Activated naive CD4-positive, alpha-beta T cell treated with anti-CD3 and anti-CD28 coated beads, Interleukin-2, amount 50 U/mL, for 72 hours (primary cell): ENCODE measurements at places on chromosomes 5 and 9.

DNA sequence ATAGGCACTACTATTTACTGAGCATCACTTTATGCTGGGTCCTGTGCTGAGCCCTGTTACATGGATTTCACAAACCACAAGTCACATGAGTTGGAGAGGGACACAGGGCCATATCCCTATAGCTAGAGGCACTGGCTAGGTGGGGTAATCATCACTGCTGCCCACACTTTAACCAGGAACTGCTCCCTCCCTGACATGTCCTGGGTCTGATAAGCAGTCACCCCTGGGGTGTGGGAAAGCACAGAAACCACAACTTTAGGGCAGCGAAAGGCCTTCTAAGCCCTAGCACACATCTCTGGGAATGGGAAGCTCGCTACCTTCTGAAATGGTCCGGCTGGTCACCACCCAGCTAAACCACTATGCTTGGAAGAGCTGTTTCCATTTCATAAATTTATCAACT lies 15.0 kb downstream of the TBC1D2 start:
- DNase-seq = no peak

DNA sequence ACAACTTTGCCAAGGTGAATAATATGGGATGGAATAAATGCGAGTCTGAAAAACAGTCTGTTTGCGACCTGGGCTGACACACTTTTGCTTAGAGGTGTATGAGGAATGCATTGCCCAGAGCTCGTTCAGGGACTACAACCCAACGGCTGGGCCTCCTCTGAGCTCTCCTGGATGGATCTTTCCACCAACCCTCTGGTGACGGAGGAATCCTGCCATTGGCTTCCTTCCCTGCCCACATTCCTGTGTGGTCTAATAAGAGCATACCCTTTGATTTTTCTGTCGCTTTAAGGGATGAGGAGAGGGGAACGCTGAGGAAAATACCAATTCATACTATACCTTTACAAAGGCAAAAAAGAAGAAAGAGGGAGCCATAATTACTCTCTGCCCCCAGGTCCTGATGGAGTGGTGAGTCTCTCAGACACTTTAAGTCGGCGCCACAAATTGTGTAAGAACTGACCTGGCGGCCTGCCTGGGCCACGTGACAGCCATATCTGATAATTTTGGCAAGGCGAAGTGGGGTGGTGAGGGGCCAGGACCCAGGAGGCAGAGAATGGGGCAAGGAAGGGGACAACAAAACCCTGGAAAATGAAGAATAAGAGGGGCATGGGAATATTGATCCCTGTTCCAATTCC lies 265.2 kb upstream of the MSX2 start:
- DNase-seq = no peak

DNA sequence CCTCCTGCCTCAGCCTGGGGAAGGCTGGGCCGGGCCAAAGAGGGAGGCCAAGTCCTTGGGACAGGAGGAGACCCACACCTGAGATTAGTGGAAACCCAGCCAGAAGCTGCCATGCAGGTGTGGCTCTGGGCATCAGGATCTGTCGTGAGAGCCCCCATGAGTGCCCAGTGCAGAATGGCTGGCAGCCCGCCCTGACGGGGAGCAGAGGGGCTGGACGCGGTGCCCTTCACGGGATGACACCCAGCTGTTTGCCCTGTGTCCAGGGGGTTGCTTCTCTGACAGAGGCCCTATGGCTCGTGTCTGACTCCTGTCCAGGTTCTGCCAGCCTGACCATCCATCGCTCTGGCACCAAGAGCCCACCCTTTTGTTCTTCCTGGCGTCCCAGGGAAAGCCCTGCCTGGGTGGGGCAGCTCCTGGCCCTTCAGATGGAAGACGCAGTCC lies 8.5 kb downstream of the DIPK1B start:
- no peak for DNase-seq

GRCh38 chr9:94178927-94179326 lies 80.2 kb upstream of the ZNF169 start:
- DNase-seq = no peak

DNA sequence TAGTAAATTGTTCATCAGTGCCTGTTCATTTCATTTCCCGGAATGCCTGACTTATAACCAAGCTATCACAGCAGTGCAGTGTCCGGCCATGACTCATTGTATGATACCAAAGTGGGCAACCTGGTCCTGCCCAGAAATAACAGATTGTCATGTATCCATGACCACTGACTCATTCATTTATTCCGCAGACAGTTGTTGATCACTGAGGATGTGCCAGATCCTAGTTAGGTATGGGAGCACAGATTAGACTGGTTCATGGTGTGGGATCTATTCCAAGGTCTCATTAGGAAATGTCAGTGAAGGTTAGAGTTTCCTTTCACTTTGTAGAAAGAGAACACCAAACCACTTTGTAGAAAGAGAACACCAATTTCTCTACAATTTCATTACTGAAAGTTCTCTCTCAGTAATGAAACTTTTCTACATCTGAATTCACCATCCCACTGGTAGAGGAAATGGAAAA lies 8.7 kb downstream of the NREP start:
- DNase-seq = no peak

GRCh38 chr9:89562186-89562814 lies 42.5 kb upstream of the GADD45G start:
- no peak for DNase-seq

DNA sequence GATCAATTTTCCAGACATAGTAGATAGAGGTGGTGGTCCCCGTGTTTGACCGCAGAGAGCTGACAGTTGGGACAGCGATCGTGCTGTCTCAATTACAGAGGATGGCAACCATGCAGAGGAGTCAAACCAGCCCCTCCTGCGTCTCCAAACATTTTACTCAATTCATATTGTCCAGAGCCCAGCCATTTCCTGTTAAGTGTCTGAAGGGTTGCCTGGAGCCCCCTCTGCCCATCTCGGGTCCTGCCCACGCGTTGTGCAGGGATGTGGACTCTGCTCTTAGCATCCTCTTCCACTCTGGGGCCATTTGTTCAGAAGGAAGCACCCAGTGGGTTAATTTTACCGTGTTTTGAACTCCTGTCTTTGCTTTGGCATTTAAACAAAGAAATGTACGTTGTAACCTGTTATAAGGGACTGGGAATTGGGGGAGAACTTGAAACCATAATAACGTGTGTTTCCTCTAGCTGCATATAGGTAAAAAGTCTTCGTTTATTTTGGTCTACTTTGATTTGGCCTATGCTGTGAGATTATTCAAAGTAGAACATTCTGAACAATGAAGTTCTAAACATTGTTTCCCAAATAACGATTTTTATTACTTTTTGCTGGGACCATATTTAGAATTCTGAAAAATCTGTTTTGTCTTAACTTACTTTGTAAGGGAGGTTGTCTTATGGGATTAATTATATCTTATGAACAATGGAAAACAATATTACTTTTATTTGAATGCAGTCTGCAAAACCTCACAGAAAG lies 876 bp downstream of the EGFLAM start:
- DNase-seq = no peak

GRCh38 chr5:68460147-68460798 lies 244.7 kb downstream of the PIK3R1 start:
- no peak for DNase-seq

DNA sequence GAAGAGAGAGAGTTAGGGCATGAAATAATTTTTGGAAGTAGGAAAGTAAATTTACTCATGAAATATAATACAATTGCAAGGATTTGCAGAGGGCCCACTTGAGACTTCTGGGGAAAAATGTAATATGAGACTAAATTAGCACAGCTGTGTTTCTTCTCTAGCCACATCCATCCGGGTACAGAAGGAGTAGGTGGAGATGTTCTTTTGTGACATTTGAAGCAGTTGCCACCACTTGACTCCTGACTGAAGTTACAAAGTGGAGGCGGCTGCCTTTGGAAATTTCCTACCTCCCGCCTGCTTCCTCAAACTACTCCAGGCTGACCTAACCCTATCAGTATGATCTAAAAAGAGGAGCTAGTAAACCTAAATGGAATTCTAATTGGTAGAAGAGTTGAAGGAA lies 58.1 kb upstream of the SHISAL2B start:
- DNase-seq = no peak

DNA sequence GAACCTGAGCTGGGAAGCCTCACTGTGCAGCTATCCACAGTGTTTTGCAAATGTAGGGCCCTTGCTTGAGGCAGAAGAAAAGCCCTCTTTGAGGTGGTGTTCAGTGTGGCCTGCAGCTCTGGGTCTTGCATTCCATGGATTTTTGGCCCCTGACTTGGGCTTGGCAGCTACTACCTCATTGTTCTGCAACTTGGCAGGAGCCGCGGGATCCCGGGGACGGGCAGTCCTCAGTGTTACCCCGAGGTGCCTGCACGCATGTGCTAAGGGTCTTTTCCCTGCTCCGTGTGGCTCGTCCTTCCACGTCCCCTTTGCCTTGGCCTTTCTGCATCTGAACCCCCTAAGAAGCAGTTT lies 39.8 kb downstream of the NEK6 start:
- no peak for DNase-seq

DNA sequence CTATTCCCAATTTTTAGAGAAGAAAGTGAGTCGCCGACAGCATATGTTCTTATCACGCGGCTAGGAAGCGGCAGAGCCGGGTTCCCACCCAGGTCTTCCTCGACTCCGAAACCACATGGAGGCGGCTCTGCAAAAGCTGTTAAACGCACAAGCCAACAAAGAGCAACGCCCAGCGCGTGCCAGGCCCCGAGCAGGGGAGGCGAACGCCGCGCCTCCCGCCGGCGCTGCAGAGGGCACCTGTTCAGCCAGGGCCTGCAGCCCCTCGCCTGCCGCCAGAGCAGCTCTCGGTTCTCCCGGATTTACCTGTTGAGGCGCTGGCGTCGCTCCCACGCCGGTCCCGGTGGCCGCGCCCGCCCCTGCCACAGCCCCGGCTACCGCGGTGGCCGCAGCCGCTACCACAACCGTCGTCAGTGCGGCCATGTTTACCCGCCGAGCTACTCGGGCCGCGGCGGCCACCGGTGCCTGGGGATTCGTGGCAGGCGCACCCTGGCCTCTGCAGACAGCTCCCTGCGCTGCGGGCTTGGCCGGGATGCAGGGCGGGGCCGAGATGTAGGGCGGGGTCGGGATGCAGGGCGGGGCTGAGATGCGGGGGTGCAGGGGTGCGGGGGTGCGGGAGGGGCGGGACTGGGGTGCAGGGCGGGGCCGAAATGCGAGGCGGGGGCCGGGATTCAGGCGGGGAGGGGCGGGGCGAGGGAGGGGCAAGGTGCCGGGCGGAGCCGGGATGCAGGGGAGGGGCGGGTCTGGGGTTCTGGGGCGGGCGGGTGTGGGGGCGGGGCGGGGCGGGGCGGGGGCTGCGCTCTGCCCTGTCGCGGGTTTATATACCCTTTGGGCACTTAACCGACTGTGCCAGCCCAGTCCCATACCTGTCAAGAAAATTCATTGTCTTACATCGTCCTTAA lies at the start of gene CCDC112:
Gene CCDC112, minus strand, starts transcription at position 531 of the 899 bp plus-strand sequence. Its CDS starts 111 bp downstream, at position 420.
- DNase-seq = peak; percentile 76

- DNase-seq = no peak
Measured at GRCh38 chr9:127570533-127571111, 41.5 kb upstream of the STXBP1 start.

- DNase-seq = no peak
Measured at GRCh38 chr9:77833561-77834429, 185.7 kb upstream of the GNA14 start.

DNA sequence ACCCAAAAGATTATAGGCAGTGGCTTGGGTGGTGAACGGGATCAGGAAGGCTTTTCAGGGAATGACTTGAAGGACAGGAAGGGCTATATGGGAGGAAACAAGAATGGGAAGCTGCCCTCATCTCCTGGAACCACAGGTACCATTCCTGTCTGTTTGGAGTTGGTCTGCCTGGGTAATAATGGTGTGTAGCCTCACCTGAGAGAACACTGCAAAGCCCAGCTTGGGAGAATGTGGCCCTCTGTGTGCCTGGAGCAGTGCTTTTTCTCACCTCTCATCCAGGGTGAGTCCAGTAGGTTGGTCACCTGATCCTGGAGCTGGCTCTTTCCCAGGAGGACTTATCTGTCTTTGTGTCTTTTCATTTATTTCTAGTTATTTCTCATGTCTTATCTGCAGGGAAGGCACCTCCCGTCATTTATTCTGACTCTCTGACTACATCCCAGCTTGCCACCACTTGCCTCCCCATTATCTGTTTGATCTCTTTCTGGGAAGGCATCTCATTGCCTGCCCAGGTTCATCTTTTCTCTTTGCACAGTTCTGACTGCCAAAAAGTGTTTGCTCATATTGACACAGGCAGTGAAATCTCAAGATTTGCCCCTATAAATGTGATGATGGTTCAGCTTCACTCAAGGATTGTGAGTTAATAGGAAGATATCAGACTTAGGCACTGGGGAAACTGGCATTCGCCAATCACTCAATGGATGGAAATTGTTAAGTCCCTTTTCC lies 22.5 kb upstream of the OR2S2 start:
- DNase-seq = no peak

GRCh38 chr5:67978171-67978570 lies 237.4 kb upstream of the PIK3R1 start:
- DNase-seq = no peak

GRCh38 chr9:127877566-127877998 lies at the start of gene AK1:
Gene AK1, minus strand, starts transcription at chr9:127877675. Its CDS starts 3,058 bp downstream, at chr9:127874617.
- DNase-seq = no peak

DNA sequence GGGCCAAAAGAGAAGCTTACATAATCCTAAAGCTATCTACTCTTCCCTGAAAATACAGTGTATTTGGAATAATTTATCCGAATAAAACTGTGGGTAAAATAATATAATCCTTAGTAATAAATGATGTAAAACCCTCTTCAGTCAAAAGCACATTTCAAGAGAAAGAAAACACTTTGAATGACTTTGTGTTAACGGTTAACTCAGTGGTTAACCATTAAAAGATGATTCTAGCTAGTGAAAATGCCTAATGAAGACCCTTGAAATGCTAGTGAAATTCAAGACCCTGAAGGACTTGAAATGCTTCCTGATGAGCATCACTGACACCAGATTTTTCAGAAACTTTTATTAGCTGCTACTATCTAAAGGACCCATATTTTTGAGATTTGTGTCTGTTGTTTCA lies 70.7 kb downstream of the COX7C start:
- DNase-seq = no peak

DNA sequence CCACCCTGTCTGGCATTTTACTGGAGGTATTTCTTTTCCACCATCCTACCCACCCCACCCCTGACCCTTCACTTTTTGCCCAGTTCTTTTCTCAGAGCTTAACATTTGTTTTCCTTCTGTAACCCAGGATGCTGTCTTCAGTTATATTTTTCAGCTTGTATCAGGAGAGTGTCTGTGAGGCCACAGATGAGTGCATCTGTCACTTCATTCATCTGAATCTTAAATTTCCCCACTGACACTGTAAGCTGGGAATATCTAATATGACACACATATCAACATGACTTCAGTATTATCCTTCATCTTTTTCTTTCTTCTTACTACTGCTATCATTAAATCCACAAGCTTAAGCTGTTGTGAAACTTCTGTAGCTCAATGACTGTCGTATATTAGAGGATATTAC lies 4.9 kb downstream of the MARCHF3 start:
- no peak for DNase-seq

DNA sequence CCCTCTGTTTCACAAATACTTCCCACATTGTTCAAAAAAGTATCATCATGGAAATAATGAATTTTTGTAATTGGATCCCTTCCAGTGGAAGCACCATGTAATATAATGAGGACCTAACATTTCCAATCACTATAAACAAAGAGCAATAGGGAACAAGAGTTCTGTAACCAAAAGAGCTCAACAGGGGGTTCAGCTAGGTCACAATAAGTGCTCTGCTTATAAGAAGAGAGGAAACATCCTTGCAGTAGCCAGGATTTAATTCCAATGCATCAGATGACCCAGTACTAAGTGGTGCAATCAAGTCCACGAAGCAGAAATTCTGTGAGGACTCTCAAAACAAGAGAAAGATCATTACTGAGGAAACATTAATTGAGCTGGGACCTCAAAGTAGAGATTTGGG lies 5.9 kb downstream of the SERINC5 start:
- no peak for DNase-seq
